ENCODE measurements at places on chromosomes 1 and 21.
A peak's percentile ranks its signal among the peaks of the same experiment; 100 is the strongest.

DNA sequence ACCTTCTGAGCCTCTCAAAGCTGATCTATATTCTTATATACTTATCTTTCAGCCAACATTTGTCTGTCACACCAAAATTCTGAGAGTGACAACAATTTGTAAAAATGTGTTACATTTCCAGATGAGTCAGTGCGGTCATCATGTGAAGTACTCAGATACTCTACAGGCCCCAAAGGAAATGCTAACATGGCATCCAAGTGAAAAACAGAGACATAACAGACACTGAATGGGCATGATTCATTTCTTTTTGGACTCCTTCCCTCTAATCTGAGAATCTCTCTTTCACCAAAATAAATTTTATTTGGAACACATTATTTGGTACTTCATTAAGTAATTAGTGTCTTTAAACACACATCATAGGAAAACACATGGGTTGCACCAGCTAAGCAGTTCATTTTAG lies 96.6 kb downstream of the SLC44A5 start:
- no peak for DNase-seq

DNA sequence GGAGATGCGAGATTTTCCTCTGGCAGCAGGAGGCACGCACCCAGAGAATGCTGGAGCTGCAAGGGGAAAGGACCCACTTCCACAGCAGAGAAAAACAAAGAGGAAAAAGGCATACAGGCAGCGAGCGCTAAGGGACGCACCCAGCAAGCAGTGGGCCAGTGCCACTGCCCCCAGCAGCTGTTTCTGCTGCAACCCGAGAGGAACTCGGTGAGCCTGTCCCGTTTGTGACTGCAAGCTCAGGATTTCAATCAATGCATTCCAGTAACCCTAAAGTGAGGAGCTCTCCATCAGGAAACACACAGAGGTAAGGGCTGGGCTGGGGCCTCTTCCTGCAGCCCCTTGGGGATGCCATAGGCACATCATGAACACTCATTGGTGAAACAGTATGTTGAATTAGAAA lies 58.7 kb downstream of the ACP6 start:
- no peak for DNase-seq

GRCh38 chr1:8345621-8346415 lies 27.9 kb downstream of the SLC45A1 start:
- DNase-seq: no peak

DNA sequence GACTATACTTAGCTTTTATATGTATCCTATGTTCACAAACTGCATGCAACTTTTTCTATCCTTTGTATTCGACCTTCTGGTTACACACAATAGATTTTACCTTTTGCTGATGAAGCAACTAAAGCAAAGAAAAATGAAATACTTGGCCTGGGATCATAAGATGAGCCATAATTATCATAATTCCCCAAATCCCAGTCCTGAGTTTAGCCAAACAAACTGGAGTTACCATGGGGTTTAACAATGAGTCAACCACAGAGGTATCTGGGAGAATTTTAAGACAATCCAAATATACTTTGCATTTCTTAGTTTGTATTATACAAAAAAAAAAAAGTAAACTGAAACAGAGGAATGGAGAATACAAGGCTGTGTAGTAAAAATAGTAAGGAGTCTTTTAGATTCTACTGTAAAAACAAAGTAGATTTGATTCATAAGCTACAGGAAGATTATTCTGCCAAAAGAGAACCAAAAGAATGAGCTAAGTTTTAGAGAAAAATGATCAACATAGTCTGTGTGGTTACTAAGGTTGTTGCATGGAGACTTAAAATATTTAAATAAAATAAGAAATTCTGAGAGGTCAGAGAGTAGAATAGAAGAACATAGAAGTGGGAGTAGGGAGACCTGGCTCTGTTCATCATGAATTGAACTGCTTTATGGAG lies 60.4 kb upstream of the GORAB start:
- peak; percentile 89 for DNase-seq

DNA sequence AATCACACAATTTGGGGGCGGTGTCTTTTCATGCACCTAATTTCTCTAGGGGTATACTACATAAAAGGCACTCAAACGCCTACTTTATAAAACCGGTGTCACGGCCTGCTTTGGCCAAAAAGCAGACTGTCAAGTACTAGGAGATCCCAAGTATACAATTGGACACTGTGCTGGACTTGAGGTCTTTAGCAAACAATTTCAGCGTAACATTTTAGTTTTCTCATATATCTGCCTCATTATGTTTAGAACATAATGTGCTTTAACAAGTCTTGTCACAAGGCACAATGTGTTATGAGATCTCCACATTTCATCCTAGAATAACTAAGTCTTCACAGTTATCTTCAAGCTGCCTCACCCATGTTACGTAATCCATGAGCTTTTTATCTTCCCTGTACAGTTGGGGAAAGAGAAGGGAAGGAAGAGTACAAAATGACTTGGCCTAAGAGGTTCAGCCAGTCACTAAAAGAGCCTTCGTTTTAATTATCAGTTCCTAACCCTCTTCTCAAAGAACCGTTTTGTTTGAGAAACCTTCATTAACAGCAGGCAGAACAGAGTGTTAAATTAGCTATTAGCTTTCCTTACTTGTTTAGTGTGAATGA lies 1.7 kb downstream of the SSX2IP start:
- no peak for DNase-seq

- DNase-seq: peak; percentile 78
Measured at GRCh38 chr1:109395602-109396512, 1.9 kb downstream of the SORT1 start.

- DNase-seq: peak; percentile 53
Measured at GRCh38 chr1:182784556-182785171, 4.9 kb upstream of the NPL start.

DNA sequence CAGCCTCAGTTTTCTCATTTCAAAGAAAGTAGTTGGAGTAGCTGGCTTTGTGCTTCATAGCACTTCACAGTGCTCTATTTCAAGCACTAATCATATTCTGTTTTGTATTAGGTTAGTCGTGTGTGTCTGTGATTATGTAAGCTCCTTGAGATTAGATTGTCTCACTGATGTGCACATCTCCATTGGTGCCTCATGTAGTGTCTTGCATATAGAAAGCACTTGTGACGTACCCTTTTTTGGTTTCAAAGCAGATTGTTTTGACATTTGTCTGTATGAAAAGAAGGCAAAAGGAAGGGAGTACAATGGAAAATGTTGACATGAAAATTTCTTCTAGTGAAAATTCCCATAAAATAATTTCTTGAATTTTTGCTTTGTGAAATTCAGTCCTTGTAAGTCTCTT lies 13.9 kb downstream of the BTBD8 start:
- no peak for DNase-seq

- peak; percentile 39 for DNase-seq
Measured at GRCh38 chr1:225597926-225598575, 54.9 kb downstream of the ENAH start.
